NCI-H2171 (cell line): ENCODE measurements at places on chromosomes 2 and 18.

DNA sequence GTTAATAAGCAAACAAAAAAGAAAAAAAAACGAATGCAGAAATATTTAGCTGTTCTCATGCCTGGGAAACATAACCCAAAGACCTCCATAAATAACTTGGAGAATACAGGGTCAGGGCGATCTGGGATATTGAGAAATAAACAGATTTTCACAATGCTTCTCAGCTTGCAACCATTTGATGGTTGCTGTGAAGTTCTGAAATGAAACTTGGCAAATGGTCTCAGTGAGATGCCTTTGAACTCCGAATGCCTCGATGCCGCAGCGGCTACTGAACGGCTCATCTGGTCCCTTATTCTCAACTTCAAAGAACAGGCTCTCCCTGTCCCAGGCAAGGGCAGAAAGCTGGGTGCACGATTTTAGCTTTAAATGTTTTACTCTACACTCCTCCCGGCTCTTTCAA is 78.1 kb downstream of the ZNF516 start:
- DNase-seq: no peak

- no peak for DNase-seq
Measured at GRCh38 chr18:34370704-34371395, 146.1 kb upstream of the NOL4 start.

DNA sequence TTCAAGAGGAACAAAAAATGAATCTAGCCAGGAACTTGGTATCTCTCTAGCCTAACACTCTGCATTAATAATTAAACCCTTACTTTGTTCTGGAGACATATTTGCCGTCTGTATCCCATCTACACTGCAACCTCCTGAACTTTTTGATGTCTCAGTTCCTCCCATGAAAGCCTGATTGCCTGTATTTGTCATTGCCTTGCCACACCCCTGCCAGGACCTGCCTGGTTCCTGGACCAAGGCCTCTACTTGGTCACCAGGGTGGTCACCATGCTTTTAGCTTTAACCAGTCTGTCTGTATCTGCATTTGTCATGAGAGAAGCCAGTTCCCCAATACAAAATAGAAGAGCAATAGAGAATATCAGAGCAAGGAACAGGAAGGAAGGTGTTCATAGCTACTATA is 58.8 kb upstream of the NOL4 start:
- DNase-seq: no peak

- no peak for DNase-seq
Measured at GRCh38 chr2:213609570-213610170, 325.4 kb downstream of the SPAG16 start.

- DNase-seq: no peak
Measured at GRCh38 chr2:131584380-131584779, 56.7 kb downstream of the CCDC74A start.

- DNase-seq: no peak
Measured at GRCh38 chr2:170247882-170248393, 70.0 kb downstream of the MYO3B start.

GRCh38 chr18:7855028-7855427 is 287.9 kb downstream of the PTPRM start:
- DNase-seq: peak; percentile 44

GRCh38 chr2:38432820-38433606 is 55.9 kb upstream of the ATL2 start:
- DNase-seq: no peak

- DNase-seq: no peak
Measured at GRCh38 chr2:185796758-185797157, 58.2 kb downstream of the FSIP2 start.

DNA sequence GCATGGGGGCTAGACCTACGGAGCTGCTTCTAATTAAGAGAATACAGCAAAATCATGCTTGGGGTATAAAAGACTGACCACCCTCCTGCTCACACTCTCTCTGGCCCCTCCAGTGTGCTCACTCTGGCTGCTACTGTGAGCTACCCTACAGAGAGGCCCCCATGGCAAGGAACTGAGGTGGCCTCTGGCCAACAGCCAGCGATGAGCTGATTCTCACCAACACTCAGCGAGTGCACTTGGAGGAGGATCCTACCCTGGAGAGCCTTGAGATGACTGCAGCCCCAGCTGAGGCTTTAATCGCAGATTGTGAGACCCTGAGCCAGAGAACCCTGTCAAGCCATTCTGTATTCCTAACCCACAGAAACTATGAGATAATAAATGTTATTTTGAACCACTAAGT is 88.2 kb downstream of the GFPT1 start:
- DNase-seq: no peak

- DNase-seq: no peak
Measured at GRCh38 chr2:20501974-20502373, 55.1 kb downstream of the RHOB start.

- DNase-seq: no peak
Measured at GRCh38 chr2:188235364-188235763, 56.3 kb upstream of the GULP1 start.

DNA sequence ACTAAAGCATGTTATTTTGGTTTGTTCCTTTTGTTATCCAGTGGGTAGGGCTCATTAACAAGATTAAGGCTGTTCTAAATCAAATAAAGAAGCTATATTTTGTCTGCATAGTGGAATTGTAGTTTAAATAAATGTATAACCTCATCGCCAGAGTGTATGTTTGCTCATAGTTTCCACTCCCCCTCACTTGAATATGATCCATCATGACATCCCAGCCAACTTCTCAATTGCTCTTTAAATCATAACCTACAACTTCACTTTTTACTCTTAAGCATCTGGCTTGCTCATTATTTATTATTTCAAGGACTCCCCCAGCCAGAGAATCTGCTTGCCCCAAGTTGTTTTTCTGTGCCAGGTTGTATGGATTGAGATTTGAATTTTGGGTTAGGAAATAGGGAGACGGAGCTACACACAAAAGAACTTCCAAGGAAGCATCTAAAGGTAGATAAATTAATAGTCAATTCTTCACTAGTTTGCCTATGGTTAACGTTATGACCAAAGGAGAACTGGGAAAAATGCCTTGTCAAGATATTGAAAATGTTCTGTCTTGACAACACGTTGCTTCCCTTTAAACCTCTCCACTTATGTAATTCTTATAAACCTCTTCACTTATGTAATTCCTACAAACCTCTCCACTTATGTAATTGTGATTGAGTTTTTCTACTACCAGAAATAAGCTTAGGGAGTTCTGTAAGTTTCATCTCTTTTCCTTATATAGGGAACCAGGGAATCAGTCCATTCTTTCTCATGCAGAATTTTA is 55.4 kb upstream of the UPP2 start:
- DNase-seq: no peak

DNA sequence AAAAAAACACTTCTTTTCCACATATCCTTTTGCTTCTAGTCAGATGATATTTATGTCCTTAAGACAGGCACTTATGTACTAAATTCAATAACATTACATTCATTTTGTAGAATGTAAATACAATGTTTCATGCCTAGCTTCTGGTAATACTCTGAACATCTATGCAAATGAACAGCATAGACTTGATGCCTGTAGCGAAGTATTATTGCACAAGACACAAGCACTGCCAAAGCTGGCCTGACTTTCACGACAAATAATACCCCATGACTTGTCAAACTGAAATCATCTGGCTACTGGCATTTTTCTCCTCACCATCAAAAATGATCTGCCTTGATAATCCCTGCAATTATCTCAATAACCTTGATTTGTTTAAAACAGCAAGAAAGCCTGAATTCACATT is 101.3 kb downstream of the L3MBTL4 start:
- no peak for DNase-seq

DNA sequence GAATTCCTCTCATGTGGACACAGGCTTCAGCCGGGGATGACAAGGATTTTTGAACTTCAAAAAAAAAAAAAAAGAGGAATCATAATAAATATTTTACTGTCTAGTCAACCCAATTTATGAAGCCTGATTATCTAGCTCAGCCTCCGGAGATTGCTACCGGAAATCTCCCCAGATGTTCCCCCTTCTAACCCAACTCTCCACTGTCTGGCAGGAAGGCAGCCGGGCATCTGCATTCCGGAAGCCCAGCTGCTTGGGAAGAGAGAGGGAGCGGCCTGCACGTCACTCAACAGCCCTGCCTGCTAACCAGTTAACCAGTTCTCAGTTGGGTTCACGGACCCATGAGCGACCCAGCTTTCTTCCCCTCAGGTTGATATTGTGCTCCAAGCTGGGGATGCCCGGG is 87.2 kb upstream of the POU3F3 start:
- no peak for DNase-seq

GRCh38 chr18:49376046-49376445 is 84.4 kb downstream of the DYM start:
- DNase-seq: no peak

- peak; percentile 67 for DNase-seq
Measured at GRCh38 chr2:196515051-196515450, 124.5 kb upstream of the CCDC150 start.

DNA sequence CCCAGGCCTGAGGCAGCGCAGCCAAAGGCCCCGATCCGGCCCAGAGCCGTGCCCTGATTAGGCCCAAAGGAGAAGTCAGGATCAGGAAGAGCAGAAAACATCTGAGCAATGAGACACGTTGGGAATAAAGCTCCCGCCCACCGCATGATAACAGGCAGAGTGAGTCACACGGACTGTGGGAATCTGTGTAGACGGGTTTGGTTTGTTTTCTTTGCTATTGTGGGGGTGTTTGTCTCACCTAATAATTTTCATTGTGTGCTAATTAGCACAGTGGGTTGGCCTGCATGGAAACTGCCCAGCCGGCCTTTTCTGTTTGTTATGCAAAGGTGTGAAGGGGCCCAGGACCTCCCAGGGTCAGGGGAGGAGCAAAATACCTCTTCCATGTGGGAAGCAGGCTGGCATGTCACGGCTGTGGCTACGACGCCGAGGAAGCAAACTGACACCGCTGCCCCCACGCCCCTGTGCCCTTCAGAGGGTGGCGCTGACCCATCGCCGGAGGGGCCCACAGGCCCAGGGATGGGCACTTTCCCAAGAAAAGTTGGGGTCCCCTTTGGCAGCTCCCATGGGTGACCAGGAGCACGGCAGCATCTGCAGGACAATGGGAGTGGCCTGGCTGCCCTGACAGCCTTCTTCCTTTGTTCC is 68.4 kb upstream of the CTDP1 start:
- no peak for DNase-seq

DNA sequence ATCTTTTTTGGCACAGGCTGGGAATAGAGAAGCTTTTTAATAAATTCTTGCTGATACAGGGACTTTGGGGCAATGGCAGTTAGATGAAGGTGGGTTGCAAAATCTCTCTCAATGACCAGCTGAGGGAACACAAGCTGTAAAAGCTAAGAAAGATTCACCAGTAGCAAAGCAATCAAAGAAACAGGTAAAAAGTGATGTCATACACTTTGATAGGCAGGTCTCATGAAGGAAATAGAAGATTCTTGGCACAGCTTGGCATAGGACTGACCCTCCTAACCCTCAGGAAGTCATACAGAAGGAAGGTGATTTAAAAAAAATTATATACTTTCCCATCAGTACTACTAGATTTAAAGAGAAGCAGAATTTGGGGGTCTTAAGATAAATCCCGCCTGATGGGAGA is 263.6 kb downstream of the LPIN1 start:
- DNase-seq: no peak

- peak; percentile 2 for DNase-seq
Measured at GRCh38 chr2:198309673-198310280, 505.4 kb downstream of the PLCL1 start.

GRCh38 chr2:28927878-28928277 is 33.4 kb downstream of the WDR43 start:
- no peak for DNase-seq

DNA sequence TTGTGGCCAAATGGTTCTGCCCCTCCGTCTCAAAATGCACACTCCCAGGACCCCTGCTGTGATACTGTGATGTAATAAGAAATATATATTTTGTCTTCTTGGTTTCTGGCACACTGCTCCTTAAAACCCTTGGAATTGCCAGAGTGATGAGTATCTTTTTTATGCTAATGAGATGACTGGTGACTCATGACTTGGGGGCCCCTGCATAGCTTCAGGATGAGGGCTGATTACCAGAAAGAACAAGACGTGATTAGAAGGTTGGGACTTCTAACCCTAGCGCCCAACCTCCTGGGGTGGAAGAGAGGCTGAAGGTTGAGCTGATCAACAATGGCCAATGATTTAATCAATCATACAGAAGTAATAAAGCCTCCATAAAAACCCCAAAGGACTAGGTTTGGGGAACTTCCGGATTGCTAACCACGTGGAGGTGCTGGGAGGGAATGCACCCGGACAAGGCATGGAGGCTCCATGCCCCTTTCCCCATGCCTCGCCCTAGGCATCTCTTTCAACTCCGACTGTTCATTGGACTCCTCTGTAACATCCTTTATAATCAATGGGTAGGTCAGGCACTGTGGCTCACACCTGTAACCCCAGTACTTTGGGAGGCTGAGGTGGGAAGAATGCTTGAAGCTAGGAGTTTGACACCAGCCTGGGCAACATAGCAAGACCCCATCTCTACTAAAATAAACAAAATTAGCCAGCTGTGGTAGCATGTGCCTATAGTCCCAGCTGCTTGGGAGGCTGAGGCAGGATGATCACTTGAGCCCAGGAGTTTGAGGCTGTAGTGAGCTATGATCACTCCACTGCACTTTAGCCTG is 89.1 kb downstream of the HS1BP3 start:
- no peak for DNase-seq
